ENCODE measurements at places on chromosomes 3 and 15.

DNA sequence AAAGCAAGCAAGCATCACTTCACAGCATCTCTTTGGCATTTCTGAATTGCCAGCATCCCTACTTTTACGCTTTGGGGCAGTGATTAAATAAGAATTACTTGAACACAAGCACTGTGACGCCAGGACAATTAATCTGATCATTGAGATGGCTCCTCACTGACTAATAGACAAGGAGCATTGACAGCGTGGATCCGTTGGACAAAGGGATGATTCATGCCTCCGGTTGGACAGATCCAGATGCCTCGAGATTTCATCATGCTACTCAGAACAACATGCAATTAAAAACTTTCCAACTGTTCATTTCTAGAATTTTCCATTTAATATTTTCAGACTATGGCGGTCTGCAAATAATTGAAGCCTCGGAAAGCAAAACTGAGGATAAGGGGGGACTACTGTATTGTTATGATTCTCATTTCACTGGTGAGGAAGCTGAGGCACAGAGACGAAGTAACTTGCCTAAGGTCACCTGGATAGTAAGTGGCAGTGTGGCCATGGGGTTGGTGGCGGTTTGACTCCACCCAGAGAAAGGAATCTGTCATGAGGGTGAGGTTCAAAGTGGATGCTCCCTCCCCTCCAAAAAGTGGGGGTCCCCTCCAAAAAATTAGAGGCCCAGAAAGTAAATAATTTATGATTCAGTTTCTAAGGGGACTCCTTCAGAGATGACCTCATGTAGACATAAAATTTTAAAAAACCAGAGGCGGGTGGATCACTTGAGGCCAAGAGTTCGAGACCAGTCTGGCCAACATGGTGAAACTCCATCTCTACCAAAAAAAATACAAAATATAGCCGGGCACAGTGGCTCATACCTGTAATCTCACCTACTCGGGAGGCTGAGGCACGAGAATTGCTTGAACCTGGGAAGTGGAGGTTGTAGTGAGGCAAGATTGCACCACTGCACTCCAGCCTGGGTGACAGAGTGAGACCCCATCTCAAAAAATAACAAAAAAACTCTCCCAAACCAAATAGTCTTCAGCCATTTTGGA is 12.3 kb upstream of the PGPEP1L start:
- ATAC-seq = no peak

DNA sequence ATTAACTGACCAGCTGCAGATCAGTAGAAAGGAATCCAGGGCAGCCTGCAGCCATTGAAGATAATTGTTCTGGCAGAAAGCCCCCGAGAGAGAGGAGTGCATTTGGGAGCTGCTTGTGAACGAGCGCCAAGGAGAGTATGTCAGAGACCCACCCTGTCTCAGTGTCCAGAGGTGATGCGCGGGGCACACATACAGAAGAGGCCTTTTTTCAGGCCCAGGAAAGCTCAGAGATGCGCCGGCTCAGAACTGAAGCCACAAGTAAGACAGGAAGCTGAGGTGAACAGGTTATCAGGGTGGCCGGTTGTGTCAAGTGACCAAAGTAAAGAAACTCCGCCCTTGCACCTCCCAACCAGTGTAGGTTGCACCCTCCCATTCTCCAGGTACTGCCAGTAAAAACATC is 59.8 kb upstream of the HEG1 start:
- ATAC-seq = no peak

DNA sequence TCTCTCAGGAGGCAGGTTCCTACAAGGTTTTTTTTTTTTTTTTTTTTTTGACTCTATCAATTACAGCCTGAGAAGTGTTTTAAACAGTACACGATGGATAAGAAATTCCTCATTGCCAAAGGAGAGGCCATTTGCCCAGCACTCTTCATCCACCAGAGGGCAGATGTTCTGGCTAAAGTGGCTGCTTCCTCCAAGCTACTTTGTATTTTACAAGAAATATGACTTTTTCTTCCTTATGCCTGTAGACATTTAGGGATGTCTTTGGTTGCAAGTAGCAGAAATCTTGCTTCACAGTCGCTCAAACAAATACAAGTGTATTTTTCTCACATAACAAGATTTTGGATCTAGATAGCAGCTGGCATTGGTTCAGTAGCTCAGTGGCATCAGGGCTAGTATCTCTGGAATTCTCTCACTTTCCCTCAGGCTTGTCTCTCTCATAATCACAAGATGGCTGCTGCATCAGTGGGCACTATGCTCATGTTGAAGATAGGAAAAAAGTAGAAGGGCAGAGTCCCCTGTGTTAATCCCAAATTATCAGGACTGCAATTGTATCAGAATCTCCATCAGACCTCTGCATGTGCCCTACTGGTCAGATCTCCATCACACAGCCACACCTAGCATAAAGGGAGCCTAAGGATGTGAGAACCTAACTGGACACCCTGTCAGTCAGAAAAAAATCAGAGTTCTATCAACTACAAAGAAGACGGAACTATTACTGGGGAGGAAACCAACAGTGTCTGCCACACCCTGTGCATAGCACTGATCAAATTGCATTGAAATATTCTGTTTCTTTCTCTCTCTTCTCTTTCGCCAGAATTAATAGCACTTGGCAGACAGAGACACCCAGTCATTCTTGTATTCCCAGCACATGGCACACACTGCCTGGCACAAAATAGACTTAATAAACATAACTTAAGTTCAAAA is 138.9 kb upstream of the COL8A1 start:
- ATAC-seq = no peak

DNA sequence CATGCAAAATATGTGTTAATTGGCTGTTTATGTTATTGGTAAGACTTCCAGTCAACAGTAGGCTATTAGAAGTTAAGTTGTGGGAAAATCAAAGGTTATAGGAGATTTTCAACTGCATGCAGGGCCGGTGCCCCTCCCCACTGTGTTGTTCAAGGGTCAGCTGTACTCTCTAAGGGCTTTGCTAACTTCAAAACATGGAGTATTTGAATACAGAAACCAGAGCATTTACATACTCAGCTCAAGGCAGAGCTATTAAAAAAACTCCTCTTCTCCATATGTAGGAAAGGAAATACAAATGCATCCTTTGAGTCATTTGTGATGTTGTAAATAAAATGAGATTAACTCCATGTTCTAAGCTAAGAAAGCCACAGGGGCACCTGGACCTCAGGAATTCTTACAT is 16.8 kb downstream of the IL17RB start:
- ATAC-seq = no peak

GRCh38 chr15:45594835-45595530 is 7.8 kb downstream of the BLOC1S6 start:
- ATAC-seq = no peak

Measured in activated CD4-positive, CD25-positive, alpha-beta regulatory T cell treated with anti-CD3 and anti-CD28 coated beads, Interleukin-2, amount 50 U/mL, for 24 hours (primary cell).